ENCODE measurements at places on chromosomes 7 and 10.
A peak's percentile ranks its signal among the peaks of the same experiment; 100 is the strongest.

DNA sequence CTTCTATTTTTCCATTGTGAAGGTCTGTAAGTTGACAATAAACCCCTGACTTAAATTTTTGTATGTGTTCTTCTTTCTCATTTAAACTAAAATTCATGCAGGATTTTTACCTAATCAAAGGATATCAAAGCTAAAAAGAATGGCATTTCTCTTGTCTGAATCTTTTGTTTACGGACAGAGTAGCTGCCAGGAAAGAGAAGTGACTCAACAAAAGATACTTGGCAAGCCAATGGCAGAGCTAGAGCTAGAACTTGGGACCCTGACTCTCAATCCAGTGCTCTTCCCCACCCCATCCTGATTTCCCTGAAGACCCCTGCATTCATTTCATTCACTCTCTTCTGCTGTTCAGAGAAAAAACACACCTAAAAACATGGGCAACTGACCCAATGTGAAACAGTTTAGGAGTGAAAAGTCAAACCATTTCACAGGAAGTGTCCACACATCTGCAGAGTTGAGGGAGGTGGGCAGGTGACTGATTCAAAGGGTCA lies 40.2 kb upstream of the PDLIM1 start:
- DNase-seq: no peak

DNA sequence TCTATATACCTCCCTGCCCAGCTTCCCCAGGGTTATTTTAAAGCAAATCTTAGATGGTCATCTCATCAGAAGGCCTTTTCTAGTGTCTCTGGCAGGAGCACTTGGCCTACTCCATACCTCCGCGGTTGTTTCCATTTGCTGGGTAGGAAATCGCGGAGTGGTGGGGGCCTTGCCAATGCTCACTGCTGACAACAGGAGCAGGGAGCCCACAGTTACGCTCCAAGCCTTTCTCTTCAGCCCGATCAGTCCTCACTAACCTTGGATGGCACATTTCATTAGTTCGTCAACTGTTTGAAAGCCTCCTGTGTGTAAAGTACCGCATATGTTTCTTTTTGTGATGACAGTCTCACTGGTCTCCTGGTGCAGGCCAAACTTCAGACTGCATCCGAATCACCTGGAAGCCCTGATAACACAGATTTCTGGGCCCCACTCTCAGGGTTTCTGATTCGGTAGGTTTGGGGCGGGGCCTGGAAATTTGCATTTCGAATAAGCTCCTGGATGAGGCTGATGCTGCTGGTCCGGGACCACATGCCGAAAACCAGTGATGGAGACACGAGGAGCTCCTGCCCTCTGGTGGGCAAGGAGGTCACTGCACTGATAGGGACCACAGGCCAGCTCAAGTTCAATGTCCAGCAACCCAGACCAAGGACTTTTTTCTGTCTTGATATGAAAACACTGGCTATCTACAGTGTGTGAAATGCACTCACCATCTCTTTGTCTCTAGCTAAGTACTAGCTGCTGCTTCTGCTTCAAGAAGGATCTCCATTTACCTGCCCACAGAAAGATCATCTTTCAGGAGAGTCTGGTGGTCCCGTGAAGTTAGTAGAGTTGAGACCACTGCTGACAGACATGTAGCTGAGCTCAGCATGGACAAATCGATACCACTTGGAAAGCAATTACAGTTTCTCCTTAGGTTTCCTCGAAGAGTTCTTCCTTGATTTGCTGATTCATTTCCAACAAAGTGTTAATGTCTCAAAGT lies 14.0 kb downstream of the LRGUK start:
- DNase-seq: peak; percentile 61

DNA sequence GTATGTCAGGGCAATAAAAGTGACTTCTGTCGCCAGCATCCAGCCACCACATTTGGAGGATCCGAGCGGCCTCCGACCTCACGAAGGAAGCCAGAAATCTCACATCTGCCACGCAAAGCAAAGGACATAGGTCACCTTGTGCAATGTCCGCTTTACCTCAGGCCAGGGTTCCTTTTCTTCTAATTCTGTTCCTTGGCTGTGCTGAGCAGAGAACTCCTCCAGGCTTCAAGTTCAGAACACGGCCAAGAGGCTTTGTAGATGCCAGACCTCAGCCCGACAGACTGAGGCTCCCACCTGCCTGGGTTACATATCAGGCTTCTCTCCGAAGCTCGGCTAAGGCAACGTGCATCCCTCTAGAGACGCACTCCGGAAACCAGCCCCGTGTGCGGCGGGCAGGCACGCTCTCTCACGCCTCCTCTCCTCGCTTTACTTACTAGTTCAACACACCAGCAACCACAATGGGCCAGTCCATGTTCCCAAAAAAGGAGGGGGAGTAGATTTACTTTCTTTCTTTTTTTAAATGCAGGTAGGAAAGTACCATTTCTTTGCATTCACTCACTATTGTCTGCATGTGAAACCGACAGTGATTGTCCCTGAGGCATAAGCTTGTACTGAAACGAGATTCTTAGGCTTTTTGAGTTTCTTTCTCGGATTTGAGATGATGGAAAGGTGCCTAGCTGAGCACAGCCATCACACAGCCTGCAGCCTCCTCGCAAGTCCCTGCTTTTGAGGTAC lies 122.4 kb upstream of the AFAP1L2 start:
- peak; percentile 86 for DNase-seq

DNA sequence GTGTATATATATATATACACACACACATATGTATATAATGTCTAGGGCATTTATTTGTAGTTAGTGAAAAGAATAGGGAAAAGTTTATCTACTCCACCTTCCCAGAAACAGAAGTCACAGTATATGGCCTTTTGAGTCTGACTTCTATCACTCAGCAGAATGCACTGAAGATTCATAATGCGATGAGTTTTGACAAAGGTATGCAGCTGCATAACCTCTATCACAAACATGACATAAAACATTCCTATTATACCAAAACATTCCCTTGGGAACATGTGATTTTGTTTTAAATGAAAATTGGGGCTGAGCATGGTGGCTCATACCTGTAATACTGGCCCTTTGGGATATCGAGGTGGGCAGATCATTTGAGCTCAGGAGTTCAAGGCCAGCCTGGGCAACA lies 137.3 kb upstream of the EEPD1 start:
- DNase-seq: no peak

- DNase-seq: no peak
These were observed 140.4 kb upstream of the NPVF start for GRCh38 chr7:25368599-25369201.

DNA sequence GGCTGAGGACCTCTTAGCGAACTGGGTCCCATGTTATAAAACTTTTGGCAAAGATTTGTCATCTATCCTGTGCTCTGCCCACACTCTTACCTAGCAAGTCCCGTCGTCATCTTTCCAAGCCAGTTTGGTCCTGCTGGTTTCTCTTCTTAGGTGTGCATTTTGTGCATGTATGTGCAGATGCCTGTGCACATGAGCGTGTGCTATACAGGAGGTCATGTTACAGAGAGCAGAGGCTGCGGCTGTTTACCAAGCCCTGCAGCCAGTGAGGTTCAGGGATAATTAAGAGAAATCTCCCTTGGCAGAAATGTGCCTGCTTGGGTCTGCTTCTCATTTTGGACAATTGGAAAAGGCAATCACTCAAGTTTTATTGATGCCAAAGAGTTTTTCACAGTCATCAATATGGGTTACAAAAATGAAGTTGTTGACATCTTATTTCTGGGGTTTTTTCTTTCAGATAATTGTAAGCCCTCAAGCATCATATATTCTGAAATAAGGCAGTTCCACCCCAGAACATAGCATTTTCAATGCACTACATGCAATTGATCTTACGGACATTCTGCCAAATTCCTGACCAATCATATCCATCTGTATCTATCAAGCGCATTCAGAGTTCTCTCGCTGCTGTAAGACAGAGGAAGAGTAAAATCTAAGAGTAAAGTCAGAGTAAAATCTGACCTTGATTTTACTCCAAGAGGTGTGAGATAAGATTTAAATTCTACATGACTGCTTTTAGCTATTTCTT lies 361.4 kb upstream of the ZNF32 start:
- DNase-seq: no peak

DNA sequence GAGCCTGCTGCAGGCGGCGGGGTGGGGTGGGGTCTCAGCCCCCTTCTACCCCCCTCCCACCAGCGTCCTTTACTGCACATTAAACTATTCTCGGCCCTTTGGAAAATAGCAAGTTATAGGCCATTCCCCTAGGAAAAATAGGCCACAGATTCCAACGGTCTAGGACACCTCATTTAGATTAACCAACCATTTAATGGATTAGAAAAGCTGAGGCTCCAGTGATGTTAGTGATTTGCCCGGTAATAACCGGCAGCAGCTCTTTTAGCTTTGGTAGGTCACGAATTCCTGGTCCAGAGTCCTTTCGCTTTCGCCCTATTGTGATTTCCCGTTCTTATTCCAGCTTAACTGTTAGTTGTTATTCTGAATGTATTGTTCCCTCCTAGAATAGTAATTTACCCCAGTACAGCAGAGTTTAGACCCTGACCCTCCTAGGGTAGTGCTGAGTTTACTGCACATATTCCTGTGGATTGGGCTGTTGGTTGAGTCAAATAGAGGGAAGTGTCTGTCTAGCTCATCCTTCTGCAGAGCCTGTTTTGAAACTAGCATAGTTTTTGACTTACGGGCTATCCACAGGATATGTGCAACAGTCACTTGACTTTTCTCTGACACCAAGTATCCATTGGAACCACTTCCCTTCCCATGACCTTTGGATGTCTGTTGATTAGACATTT lies 754 bp downstream of the GSTO1 start:
- peak; percentile 67 for DNase-seq

DNA sequence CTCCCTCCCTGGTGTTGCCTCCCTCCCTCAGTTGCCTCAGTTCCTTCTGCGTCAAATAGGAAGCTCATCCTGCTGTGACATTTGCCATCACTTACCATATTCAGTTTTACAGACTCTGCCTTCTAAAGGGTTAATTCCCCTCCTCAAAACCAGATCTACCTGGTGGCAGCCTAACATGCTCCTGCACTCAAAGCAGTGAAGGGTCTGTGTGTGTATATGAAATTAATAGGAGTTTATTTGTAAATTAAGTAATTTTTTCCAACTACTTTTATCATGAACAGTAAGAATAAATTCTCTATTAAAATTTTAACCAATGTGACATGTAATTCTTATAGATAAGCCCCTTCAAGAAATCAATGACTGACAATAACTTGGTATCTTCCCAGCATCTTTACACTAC lies 158.6 kb upstream of the INSYN2A start:
- no peak for DNase-seq

Measured in umbilical cord (tissue), 2 donors.